ENCODE measurements at places on chromosomes 1 and 21. TPM values are rescaled to one million over a fixed set of nuclear protein-coding genes. Genes with fewer than 3 reads are reported as not detected.

The UQCRHL gene
- total RNA-seq, result 2.2 TPM

DNA sequence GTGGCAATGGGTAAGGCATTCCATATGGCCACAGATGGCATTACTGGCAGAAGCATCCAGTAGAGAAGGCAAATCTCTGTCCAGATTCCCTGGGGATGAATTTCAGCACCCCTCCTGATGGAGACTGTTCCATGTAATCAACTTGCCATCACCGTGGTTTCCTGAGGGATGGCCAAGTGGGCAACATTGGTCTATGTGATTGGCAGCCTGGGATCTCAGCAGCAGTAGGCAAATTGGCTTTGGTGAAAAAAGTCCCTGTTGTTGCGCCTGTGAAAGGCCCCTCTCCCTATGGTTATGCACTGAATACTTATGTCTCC, 19.3 kb downstream of the DMRTB1 start:
- no peak overlapping the region for H3K4me3 ChIP-seq
- no peaks in the 10 kb centered on the region for H3K4me1 ChIP-seq
- H3K36me3 ChIP-seq, result no peaks in the 10 kb centered on the region
- no peak for ATAC-seq
- H3K27ac ChIP-seq, result no peak overlapping the region

The TSPEAR gene
- total RNA-seq, result not detected

GRCh38 chr1:228098323-228098931, 4.7 kb downstream of the C1orf35 start:
- H3K4me1 ChIP-seq, result peaks cover 22% of the 10 kb centered on the region
- no peaks in the 10 kb centered on the region for H3K27me3 ChIP-seq
- H3K27ac ChIP-seq, result no peak overlapping the region
- ATAC-seq, result no peak

The PADI3 gene
- not detected for total RNA-seq

- no peaks in the 10 kb centered on the region for H3K27me3 ChIP-seq
- no peak for ATAC-seq
- H3K4me1 ChIP-seq, result peaks cover 22% of the 10 kb centered on the region
These were observed 44.8 kb downstream of the USP25 start for GRCh38 chr21:15774590-15774989.

The KRTAP21-2 gene
- not detected for total RNA-seq

The SUSD4 gene
- 0.42 TPM for total RNA-seq

The LDLRAD1 gene
- not detected for total RNA-seq

GRCh38 chr1:160205242-160206035, at the start of gene PEA15:
TSS of gene PEA15 (plus strand) at chr1:160205384. CDS start at chr1:160211545, 6,161 bp downstream.
- H3K27me3 ChIP-seq, result no peaks in the 10 kb centered on the region
- peaks cover 46% of the 10 kb centered on the region for H3K36me3 ChIP-seq
- H3K4me3 ChIP-seq, result peak within 1 kb of the TSS; percentile 76
- peak within 1 kb of the TSS; percentile 85 for H3K27ac ChIP-seq

GRCh38 chr1:114062477-114063099, 83.3 kb downstream of the OLFML3 start:
- no peak overlapping the region for H3K27ac ChIP-seq
- H3K27me3 ChIP-seq, result peaks cover 3% of the 10 kb centered on the region
- no peaks in the 10 kb centered on the region for H3K36me3 ChIP-seq
- no peak for ATAC-seq
- H3K4me1 ChIP-seq, result no peaks in the 10 kb centered on the region

DNA sequence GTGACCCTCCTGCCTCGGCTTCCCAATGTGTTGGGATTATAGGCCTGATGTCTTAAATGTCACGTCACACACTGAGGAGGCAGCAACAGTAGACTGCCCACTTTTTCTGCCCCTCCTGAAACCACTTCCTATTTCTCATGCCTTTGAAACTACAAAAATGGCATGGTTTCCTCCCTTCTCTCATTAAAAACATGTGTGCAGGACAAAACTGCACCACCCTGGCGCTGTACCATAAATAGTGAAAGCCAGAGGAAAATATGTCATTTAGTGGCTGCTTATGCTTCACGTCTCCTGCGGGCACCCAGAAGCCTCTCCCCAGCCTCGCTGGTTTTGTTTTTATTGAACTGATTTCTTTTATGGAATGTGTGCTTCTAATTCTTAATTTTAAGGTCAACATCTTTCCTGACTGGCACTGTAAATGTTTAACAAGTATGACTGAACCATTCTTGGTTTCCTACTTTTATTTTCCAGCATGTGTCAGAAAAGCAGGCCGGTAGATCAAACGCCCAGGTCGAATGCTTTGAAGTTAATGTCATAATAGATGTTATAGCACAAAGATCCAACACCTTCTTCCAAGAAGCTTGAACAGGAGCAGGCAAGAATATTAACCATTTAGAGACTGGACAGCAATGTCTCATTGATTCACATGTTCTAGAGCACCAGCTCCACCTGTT, 59.6 kb upstream of the C1orf87 start:
- no peak overlapping the region for H3K4me3 ChIP-seq
- no peaks in the 10 kb centered on the region for H3K4me1 ChIP-seq
- H3K27ac ChIP-seq, result no peak overlapping the region
- peak; percentile 31 for ATAC-seq
- no peaks in the 10 kb centered on the region for H3K36me3 ChIP-seq
- no peaks in the 10 kb centered on the region for H3K27me3 ChIP-seq

- H3K4me3 ChIP-seq, result peak overlapping the region; percentile 99
- peaks cover 9% of the 10 kb centered on the region for H3K27me3 ChIP-seq
- no peak overlapping the region for H3K27ac ChIP-seq
- H3K4me1 ChIP-seq, result peaks cover 13% of the 10 kb centered on the region
These were observed 1.3 kb upstream of the CCSAP start for GRCh38 chr1:229344139-229344538.

DNA sequence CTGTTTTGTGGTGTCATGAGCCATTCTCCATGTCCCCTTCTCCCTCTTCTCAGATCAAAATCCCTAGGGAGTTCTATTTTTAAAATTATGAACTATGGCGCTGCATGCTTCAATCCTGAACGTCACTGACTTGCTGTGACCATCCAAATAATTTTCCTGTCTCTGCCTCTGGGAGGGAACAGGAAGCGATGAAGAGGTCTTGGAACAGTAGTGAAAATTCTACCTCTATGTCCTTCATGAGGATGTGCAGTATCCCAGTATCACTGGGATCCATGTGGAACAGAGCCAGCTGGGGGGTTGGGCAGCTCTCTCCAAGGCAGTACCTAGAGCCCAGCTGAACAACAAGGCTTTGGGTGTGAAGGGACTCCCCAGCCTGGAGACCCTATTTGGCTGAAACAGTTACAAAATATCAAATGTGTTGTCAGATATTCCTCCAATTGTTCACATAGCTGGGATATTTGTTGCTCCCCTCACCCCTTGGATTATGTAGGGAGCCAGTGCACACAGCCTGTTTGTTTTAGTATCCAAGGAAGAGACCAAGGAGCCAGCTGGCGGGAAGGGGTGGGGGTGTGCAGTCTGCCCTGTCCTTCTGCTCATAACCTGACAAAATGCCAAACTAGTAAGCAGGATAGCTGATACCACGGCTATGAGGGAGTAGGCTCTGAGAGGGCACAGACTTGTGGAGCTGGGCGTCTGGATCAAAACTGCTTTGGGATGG, 7.6 kb downstream of the DCLRE1B start:
- ATAC-seq, result no peak
- no peak overlapping the region for H3K27ac ChIP-seq
- H3K4me3 ChIP-seq, result no peak overlapping the region
- H3K27me3 ChIP-seq, result no peaks in the 10 kb centered on the region

DNA sequence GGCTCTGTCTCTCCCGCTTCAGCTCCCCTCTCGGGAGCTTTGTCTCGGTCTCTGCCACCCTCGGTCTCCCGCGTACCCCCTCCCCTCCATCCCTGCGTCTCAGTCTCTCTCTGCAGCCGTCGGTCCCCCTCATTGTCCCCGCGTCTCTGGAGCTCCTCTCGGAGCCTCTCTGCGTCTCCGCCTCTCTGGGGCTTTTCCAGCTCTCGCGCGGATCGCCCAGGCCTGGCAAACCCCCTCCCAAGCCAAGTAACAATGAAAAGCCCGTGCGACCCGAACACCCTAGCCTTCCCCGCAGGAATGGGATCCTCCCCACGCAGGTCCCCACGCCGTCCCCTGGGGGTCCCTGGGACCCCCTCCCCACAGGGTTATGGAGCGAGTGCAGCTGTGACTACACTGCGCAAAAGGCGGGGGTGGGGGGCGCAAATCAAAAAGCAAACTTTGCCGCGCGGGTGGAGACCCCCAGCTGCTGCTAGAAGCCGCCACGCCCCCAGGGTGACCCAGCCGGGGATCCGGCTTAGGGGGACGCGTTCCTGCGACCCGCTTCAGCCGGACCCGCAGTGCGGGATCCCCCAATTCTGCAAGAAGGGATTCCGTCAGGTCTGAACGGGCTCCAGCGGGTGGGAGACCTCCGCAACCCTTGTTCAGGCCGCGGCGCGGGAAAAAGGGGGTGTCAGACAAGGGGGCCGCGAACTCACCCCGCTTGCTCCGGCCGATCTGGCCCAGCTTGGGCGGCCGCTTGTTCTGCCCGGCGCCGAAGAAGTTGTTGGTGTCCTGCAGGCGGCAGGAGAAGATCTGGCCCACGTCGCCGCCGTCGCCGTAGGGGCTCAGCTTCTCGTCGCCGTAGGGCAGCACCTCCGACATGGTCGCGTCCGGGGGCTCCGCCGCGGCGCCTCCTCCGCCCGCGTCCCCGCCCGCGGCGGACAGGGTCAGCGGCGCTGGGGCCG, 1.2 kb downstream of the CAMK2N1 start:
- no peak for ATAC-seq
- no peak overlapping the region for H3K27ac ChIP-seq
- H3K36me3 ChIP-seq, result peaks cover 10% of the 10 kb centered on the region

The IGSF3 gene
- 10.0 TPM for total RNA-seq

- no peak overlapping the region for H3K4me3 ChIP-seq
- no peak for ATAC-seq
- peaks cover 11% of the 10 kb centered on the region for H3K27me3 ChIP-seq
- peaks cover 3% of the 10 kb centered on the region for H3K36me3 ChIP-seq
These were observed 51.6 kb upstream of the ADARB1 start for GRCh38 chr21:45022736-45023135.

DNA sequence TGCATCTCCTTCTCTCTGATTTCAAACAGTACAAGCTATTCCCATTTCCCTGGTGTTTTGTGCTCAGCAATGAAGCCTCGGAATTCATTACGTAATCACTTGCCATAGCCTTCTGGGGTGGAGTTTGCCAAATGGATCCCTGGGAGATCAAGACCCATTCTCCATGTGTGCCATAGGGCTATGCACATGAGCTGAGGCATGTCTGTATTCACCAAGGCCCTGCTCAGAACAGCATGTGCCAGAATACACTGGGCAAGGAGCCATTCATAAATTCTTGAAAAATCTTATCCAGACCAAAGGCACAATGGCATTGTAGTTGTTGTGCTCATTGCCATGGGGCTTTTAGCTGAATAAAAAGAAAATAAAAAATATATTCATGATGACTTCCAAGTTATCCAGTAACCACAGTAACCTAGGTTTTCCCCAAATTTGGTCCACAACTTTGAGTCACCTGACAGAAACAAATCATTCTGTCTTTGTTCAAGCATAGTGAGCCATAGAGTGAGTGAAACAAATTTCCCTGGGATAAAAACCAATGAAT, 53.0 kb downstream of the CRB1 start:
- no peaks in the 10 kb centered on the region for H3K36me3 ChIP-seq
- H3K4me3 ChIP-seq, result no peak overlapping the region
- no peak for ATAC-seq
- no peak overlapping the region for H3K27ac ChIP-seq
- no peaks in the 10 kb centered on the region for H3K27me3 ChIP-seq

- H3K27me3 ChIP-seq, result peaks cover 20% of the 10 kb centered on the region
- no peak overlapping the region for H3K27ac ChIP-seq
- H3K36me3 ChIP-seq, result no peaks in the 10 kb centered on the region
- H3K4me1 ChIP-seq, result no peaks in the 10 kb centered on the region
These were observed 22.4 kb upstream of the ABCD3 start for GRCh38 chr1:94395748-94396309.

DNA sequence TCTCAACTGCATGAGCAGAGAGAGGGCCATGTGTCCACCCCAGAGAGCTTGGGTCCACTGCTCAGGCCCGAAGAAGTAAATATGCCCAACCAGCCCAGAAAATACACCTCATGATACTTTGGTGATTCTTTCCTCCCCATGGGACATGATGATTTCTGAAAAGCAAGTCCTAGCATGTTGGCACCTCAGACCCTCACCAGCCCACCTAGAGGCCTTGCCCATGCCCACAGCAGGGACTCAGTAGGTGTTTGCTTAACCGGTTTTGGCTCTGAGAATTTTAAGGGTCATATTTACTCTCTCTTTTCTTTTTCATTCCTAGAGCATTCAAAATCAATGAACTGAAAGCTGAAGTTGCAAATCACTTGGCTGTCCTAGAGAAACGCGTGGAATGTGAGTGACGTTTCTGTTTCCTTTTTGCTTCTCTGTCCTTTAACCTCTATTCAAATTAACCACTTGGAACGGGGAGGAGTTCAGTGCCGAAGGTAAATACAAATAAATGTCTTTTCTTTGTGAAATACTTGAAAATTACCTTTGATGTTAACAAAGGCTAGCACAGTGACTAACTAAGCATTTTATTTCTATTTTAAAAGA, 79.7 kb downstream of the PDE9A start:
- no peak overlapping the region for H3K4me3 ChIP-seq
- no peak for ATAC-seq
- no peaks in the 10 kb centered on the region for H3K27me3 ChIP-seq
- peaks cover 16% of the 10 kb centered on the region for H3K4me1 ChIP-seq
- no peak overlapping the region for H3K27ac ChIP-seq

DNA sequence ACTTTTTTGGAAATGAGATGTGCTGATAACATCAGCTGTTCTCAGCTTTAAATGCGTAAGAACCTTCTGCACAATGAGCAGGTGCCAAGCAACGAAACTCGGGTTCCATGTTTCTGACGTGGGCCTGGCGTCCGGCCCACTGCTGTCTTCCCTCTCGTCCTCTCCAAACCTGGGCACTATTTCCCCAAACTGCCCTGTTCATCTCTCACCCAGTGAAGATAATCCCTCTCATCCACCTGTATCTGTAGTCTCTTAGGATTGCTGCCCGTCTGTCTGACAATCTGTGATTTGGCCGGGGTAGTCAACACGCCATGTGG, 50.1 kb upstream of the CNTN2 start:
- ATAC-seq, result no peak
- H3K36me3 ChIP-seq, result no peaks in the 10 kb centered on the region
- no peak overlapping the region for H3K4me3 ChIP-seq
- H3K27me3 ChIP-seq, result peaks cover 7% of the 10 kb centered on the region
- H3K27ac ChIP-seq, result peak overlapping the region; percentile 51

DNA sequence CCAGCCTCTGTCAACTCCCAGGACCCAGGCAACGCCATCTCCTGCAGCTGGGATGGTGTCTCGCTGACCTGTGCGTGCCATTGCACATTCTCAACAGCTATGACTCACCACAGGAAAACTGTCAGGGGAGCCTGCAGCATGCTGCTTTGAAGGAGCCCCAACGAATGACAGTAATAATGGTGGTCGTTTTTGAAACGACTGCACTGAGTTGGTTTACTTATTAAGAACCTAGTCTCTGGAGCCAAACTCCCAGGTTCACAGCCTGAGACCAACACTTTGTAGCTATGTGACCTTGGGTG, 21.6 kb downstream of the TCEA3 start:
- no peaks in the 10 kb centered on the region for H3K36me3 ChIP-seq
- no peaks in the 10 kb centered on the region for H3K4me1 ChIP-seq
- H3K27ac ChIP-seq, result no peak overlapping the region
